ENCODE measurements at places on chromosomes 1 and 21. TPM values are rescaled to one million over a fixed set of nuclear protein-coding genes. Genes with fewer than 3 reads are reported as not detected.

DNA sequence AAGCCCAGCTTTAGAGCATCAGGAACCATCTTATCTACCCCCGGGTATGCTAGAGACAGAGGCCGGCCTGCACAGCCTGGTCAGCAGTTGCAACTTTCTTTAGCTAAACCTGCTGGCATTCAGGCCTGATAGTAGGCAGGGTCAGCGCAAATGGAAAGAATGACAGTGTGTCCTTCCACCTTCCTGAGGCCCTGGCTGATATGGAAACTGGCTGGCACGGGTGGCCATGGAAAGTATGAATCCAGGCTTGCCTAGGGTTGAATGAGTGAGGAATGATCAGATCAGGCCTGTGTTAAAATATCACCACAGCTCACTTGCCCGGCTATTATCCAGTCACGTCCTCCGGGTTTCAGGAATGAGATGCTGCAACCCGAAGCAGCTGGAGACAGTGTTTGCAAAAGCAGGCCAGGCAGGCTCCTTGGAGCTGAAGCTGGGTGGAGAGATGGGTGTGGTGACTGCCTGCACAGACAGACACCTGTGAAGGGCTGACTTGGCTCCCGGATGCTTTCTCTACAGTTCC is 34.7 kb downstream of the RCAN1 start:
- no peak overlapping the region for H3K4me3 ChIP-seq
- H3K4me1 ChIP-seq: peaks cover 26% of the 10 kb centered on the region
- peak; percentile 65 for DNase-seq
- H3K27ac ChIP-seq: no peak overlapping the region
- no peaks in the 10 kb centered on the region for H3K36me3 ChIP-seq

GRCh38 chr1:24415910-24416665 is 486 bp downstream of the NIPAL3 start:
- H3K36me3 ChIP-seq: peaks cover 4% of the 10 kb centered on the region
- peak overlapping the region; percentile 46 for H3K4me3 ChIP-seq
- no peak overlapping the region for H3K27ac ChIP-seq
- H3K4me1 ChIP-seq: peaks cover 18% of the 10 kb centered on the region
- DNase-seq: peak; percentile 37

GRCh38 chr1:159175571-159175970 is 4.2 kb downstream of the CADM3 start:
- H3K4me1 ChIP-seq: peaks cover 8% of the 10 kb centered on the region
- DNase-seq: no peak
- peaks cover 30% of the 10 kb centered on the region for H3K27me3 ChIP-seq
- H3K27ac ChIP-seq: no peak overlapping the region

GRCh38 chr1:93728480-93729131 is 47.0 kb upstream of the BCAR3 start:
- no peaks in the 10 kb centered on the region for H3K27me3 ChIP-seq
- H3K27ac ChIP-seq: no peak overlapping the region
- peak; percentile 69 for DNase-seq

GRCh38 chr1:117644696-117645311 is 39.0 kb downstream of the TENT5C start:
- H3K36me3 ChIP-seq: no peaks in the 10 kb centered on the region
- peaks cover 2% of the 10 kb centered on the region for H3K27me3 ChIP-seq
- no peaks in the 10 kb centered on the region for H3K4me1 ChIP-seq
- DNase-seq: no peak

DNA sequence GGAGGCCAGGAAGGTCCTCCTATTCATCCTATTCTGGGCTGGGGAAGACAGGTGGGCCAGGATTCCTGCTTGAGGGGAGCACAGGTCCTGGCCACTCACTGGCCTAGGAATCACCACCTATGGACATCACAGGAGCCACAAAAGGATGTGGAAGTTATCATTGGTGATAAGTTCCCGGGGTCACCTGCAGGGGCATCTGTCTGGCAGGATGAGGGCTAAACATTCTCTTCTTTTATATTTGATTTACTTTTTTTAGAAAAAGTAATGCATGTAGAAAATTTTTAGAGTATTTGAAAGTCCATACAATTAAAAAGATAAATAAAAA is 33.2 kb upstream of the KIAA0040 start:
- peaks cover 16% of the 10 kb centered on the region for H3K4me1 ChIP-seq
- H3K27ac ChIP-seq: no peak overlapping the region
- no peak overlapping the region for H3K4me3 ChIP-seq

DNA sequence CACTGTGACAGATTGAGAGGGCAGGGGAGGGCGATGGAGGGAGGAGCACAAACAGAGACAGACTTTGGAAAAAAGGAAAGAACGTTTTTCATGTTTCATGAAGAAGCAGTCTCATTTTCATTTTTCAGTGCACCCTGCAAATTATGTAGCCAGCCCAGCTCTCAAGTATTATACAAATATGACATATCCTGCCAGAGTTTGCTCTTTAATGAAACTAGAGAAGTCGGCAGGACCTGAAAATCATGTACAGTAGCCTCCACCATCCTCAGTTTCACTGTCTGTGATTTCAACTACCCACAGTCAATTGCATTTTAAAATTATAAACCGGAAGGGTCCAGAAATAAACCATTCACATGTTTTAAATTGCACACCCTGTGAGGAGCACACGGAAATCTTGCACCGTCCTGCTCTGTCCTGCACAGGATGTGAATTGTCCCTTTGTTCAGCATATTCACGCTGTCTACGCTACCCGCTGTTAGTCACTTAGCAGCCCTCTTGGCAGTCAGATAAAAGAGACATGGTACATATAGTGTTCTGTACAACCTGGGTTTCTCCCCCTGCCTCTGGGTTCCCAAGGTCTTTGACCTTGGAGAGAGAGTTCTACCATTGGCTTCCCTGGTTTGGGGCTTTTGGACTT is 13.6 kb upstream of the ADARB1 start:
- H3K27ac ChIP-seq: no peak overlapping the region
- no peak for DNase-seq
- no peaks in the 10 kb centered on the region for H3K36me3 ChIP-seq

DNA sequence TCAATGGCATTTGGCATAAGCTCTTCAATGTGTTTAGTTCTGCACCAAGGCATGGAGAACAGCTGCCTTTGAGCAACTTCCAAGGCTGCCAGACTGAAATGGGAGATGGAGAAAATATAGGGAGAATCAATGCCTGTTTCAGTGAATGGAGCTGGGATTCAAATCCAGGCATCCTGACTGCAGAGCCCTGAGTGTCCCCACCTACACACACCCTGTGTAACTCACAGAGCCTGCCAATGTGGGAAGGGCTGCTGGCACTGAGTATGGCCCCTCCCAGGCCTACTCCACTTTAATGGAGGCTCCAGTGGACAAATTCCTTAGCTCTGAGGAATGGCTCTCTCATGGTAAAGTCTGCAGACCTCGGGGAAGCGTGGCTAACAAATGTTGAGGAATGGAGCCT is 145.6 kb upstream of the TNR start:
- no peaks in the 10 kb centered on the region for H3K36me3 ChIP-seq
- no peaks in the 10 kb centered on the region for H3K27me3 ChIP-seq
- no peak overlapping the region for H3K27ac ChIP-seq
- peak; percentile 70 for DNase-seq

GRCh38 chr1:39876144-39876543 is 7.2 kb downstream of the TRIT1 start:
- no peaks in the 10 kb centered on the region for H3K27me3 ChIP-seq
- H3K4me1 ChIP-seq: no peaks in the 10 kb centered on the region
- peak; percentile 13 for DNase-seq
- H3K27ac ChIP-seq: no peak overlapping the region
- no peak overlapping the region for H3K4me3 ChIP-seq

Gene PRAMEF13
- total RNA-seq: not detected

Gene NTMT2
- total RNA-seq: 1.8 TPM
